ENCODE measurements at places on chromosomes 5 and 9. TPM values are rescaled to one million over a fixed set of nuclear protein-coding genes. Genes with fewer than 3 reads are reported as not detected.

The CDKN2A gene
- not detected for total RNA-seq

The SCGB3A2 gene
- total RNA-seq: not detected

The DAB2 gene
- total RNA-seq: 23.4 TPM

The NMUR2 gene
- total RNA-seq: not detected

The TMEFF1 gene
- total RNA-seq: 47.6 TPM

The PCDHB12 gene
- 14.8 TPM for total RNA-seq

GRCh38 chr5:67333171-67333570 is 136.6 kb upstream of the CD180 start:
- no peak for DNase-seq

DNA sequence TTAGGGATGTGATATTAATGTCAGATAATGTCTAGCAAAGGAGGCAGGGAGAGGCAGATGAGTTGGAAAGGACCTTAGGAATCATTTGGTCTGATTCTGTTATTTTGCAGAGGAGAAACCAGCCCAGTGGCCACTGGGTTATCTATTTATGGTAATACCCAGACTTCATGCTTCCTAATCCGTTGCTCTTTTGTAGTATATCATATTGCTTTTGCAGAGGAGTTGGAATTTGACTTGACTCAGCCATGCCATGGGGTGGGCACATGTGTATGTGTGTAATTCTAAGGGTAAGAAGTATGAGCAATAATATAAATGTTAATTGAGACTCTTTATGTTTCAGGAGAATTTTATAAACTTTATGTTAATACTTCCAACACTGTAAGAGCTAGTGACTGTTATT is 7.3 kb downstream of the GPR21 start:
- no peak for DNase-seq

GRCh38 chr5:6188344-6188743 is 190.0 kb downstream of the MED10 start:
- DNase-seq: no peak

DNA sequence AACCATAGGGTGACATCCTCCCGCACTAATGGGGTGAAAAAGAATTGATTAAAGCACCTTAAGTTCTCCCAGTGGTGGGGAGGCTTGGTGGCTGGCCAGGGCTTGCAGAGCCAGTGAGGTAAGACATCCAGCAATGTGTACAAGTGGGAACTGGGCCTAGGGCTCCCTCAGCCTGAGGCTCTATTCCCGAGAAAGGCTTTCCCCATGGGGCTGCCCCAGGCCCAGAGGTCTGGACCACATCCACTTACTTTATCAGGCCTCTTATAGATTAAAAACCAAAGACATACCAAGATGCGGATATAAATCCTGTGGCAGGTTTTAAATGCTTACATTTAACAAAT is 35.3 kb downstream of the C5orf15 start:
- no peak for DNase-seq

- DNase-seq: no peak
Observed at GRCh38 chr5:181058321-181058720, 18.3 kb downstream of the BTNL9 start.

DNA sequence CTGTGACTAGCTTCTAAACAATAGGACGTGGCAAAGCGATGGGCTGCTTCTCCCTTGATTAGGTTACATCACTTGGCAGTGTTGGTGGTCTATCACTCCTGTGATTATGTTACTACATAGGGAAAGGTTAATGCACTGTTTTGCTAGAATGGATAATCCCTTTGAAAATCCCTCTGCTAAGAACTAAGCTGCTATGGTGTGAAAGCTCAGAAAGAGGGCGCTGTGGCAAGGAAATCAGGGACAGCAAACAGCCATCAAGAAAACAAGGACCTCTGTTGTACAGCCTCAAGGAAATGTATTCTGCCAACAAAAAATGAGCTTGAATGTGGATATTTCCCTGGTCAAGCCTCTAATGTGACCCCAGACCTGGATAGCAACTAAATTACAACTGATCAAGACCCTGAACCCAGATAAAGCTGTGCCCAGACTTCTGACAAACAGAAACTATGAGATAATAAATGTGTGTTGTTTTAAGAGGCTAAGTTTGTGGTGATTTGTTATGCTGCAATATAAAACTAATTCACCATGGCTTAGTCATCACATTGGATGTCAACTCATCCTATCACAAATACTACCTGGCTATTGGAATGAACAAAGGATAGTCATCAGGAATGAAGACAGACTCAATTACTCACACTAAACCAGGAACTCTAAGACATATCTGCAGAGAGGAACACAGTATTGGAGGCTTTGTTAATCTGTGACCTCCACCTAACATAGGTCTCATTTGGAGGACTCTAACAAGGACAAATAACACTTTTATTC is 1215.9 kb downstream of the EFNA5 start:
- DNase-seq: no peak

- no peak for DNase-seq
Observed at GRCh38 chr5:68875351-68875750, 218.5 kb upstream of the SLC30A5 start.

DNA sequence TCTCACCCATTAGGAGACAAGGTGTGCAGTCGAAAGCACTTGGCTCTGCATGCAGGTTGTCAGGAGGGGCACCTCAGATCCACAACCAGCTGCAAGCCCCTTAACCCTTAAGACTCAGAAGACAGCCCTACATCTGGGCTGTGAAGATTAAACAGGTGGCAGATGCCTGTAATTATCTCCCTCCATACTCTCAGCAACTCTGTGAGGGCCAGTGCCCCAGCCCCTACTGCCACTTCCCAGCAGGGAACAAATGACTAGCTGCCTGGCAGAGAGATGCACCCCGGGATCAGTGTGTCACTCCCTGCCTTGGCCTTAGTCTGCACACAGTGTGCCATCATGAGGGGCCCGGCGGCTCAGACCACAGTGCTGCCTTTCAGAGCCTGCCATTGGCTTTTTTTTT is 42.0 kb downstream of the CRB2 start:
- DNase-seq: no peak

- no peak for DNase-seq
Observed at GRCh38 chr9:4421847-4422246, 68.4 kb upstream of the SLC1A1 start.

GRCh38 chr5:138282920-138283742 is 8.7 kb upstream of the GFRA3 start:
- DNase-seq: no peak

DNA sequence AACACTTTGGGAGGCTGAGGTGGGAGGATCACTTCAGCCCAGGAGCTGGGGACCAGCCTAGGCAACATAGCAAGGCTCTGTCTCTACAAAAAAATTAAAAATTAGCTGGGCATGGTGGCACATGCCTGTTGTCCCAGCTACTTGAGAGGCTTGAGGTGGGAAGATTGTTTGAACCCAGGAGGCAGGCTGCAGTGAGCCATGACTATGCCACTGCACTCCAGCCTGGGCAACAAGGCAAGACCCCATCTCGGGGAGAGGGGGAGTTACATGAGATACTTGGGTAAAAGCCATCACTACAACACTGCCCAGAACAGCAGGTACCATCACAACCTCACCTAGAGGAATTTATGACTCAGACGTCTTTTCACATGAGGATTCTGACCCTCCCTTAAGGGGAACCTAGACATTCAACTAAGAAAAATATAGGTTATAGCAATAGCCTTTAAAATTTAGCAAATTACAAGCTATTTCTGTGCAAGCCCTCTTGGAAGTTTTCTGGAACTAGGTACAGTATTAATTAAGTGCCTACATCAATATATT is 143.5 kb downstream of the NFIB start:
- DNase-seq: no peak

DNA sequence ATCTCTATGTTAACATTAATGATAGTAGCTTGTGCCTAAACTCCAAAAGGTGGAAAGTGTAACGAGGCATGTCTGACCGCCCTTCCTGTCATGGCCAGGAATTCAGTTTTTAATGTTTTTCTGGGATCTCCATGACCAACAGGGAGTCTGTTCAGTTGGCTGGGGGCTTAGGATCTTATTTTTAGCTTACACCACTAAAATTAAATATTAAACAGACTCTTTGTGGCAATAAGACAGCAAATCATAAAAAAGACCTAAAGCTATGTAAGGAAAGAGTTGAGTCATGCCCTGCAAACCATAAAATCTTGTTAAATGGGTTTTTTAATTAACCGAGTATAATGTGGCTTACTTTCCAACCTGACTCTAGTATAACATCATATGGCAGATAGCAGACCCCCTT is 247.8 kb downstream of the DIRAS2 start:
- no peak for DNase-seq

- no peak for DNase-seq
Observed at GRCh38 chr5:142888469-142889085, 118.4 kb downstream of the ARHGAP26 start.

- DNase-seq: no peak
Observed at GRCh38 chr5:155912291-155912690, 414.7 kb upstream of the SGCD start.

- no peak for DNase-seq
Observed at GRCh38 chr9:26061948-26062575, 383.8 kb upstream of the TUSC1 start.

- no peak for DNase-seq
Observed at GRCh38 chr9:97706246-97706645, 9.1 kb upstream of the XPA start.

DNA sequence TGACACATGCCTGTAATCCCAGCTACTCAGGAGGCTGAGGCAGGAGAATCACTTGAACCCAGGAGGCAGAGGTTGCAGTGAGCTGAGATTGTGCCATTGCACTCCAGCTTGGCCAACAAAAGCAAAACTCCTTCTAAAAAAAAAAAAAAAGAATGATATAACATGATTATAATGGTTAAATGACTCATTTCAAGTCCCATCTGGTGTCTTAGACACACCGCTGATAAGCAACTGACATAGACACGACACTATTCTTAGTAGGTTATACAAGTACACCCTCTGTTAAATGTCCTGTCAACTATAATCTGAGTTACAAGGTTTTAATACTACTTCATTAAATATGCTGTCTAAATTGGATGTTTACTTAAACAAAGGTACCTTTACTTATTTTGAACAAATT is 405.3 kb upstream of the CLINT1 start:
- DNase-seq: no peak

- no peak for DNase-seq
Observed at GRCh38 chr5:141845371-141845851, 32.8 kb downstream of the PCDH1 start.

DNA sequence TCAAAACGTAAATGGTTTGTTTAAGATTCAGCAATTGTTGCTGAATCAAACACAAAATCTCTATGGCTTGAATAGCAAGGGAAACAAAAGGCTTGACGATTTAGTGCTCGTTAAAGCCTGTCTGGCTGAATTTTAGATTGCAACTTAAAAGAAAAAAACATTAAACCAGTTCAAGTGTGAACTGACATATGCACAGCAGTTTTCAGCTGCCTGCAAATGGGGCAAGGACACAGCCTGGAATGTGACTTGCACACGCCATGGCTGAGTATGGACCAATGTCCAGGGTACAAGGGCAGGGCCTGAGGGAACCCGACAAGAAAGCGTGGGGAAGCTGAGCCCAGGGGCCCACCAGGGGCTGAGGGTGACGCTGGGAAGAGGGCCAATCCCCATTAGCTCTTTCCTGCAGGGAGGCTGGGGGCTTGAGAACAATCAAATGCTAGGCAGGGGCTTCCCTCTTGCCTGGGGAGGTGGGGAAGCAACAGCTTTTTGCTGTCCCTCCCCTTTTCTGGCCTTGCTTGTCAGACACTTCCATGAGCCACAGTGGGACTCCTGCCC is 89.6 kb upstream of the LRRTM2 start:
- DNase-seq: no peak

GRCh38 chr9:4849369-4849768 is 56.6 kb downstream of the RCL1 start:
- DNase-seq: no peak

DNA sequence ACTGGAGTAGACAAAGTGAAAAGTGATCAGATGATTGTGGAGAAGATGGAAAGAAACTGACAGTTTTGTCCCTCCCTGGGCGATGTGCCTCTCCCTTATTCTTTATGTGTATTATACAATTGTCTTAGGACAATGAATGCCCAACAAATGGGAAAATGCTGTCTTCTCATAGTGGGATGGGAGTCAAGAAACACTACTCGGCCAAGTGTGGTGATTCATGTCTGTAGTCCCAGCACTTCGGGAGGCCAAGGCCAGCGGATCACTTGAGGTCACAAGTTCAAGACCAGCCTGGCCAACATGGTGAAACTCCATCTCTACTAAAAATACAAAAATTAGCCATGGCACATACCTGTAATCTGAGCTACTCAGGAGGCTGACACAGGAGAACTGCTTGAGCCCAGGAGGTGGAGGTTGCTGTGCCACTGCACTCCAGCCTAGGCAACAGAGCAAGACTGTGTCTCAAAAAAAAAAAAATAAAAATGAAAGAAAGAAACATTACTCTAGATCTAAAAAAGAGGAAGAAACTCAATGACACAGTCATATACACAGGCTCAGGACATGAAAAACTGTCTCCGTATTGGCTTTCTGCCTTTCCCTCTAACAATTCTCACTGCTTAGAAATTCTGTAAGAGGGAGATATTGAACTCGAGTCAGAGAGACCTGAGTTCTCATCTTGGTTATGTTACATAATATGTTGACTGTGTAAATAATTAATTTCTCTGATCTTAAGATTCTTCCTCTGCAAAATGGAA is 67.9 kb upstream of the TARS1 start:
- DNase-seq: no peak

DNA sequence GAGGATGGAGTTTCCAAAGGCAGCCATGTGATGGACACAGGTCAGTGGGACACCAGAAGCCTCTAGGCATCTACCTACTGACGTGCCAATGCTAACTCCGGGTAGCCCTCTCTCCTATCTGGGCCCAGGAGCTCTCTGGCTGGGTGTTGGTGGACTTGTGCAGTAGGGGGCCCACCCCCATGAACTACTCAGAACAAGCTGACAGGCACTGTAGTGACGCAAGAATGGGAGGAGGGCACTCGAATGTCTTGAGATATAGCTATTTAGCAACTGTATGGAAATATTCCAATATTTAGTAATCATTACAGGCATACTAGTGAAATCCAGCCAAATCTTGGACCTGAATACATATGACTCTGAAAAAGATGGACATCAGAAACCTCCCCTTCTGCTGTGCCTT is 5.7 kb upstream of the DOCK2 start:
- DNase-seq: no peak

DNA sequence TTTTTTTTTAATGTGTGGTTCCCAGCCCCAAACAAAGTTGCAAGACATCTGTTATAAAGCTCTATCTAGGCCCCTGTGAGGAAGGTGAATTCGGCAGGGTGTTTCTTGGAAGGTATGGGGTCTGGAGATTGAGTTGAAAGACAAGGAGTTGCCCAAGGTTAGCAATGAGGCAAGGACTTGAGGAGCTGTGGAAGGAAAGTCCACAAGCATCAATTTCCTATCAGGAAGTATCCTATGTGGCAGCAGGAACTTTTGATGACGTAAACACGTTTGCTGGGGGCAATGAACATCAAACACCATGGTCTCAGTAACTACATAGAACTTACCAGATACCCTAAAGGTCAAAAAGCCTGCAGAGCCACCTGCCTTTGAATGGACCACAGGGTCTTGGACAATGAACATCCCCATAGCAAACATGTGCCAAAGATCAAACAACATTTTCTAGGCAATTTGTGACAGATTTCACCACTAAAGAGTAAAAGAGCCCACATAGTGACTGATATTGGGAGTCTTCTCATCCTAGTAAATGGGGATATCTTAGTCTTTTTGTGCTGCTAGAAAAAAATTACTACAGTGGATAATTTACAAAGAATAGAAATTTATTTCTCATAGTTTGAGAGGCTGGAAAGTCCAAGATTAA is 145.1 kb downstream of the GCNT1 start:
- no peak for DNase-seq

GRCh38 chr5:40166802-40167201 is 512.9 kb upstream of the PTGER4 start:
- DNase-seq: no peak
